ENCODE measurements at places on chromosomes 5 and 9.

- DNase-seq = no peak
Measured at GRCh38 chr9:119273325-119273904, 95.8 kb downstream of the BRINP1 start.

DNA sequence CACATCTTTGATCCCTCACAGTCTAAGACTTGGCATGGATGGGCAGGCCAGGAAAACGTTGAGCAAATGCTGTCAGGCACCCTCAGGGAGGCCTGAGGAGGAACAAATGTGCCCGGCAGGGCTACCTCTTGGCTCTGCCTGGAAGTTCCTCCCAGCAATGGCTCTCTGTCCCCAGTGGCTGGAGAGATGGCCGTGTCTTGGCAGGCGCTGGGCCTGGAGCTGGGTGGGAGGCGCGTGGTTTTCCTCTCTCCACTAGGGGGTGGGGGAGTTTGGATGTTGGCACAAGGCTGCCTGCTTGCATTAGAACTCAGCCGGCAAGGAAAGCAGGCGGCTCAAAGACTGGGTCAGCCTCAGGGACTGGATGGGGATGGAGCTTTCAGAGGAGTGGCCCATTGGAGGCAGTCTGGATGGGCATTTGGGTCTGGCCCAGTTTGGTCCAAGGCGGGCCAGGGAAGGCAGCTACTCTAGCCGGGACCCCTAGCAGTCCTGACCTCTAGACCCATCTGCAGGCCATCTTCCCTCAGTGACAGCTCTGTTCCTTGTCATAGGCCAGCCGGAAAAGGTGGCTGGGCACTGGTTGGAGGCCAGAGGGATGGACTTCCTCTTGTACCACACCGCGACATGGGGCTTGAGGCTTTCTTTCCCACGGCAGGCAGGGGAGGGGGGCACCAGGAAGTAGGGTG lies 68.2 kb upstream of the STC2 start:
- no peak for DNase-seq

GRCh38 chr5:147509041-147509709 lies 693 bp downstream of the DPYSL3 start:
- no peak for DNase-seq

GRCh38 chr5:158309088-158309807 lies 450.3 kb upstream of the CLINT1 start:
- no peak for DNase-seq
